CD4-positive, alpha-beta T cell treated with Interleukin-6 at 100 ng/mL for 8 hours (primary cell): ENCODE measurements at places on chromosomes 13 and 19.

- DNase-seq = no peak
These were observed 703.3 kb upstream of the ARGLU1 start for GRCh38 chr13:107271227-107271626.

- no peak for DNase-seq
These were observed 436.3 kb downstream of the DACH1 start for GRCh38 chr13:71430681-71431080.

- no peak for DNase-seq
These were observed 1438.6 kb downstream of the UQCRFS1 start for GRCh38 chr19:27774337-27774736.

- no peak for DNase-seq
These were observed 94.2 kb downstream of the CDADC1 start for GRCh38 chr13:49341941-49342340.

DNA sequence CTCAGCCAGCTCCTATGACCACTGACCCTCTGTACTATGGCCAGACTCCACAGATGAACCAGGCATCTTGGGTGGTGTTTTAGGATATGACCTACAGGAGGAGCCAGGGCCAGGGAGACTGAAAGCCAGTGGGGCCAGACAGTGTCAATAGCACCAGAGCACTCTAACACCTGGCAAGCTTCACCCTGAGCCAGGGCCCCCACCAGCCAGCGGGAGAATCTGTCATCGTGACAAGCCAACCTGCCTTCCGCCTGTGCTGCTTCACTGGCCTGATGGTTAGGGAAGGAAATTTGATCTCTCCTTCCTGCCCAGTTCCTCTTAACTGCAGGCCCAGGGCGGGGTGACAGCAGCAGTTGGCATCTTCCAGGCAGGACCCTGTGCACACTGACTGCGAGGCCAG lies 222.4 kb downstream of the UQCRFS1 start:
- DNase-seq = no peak

DNA sequence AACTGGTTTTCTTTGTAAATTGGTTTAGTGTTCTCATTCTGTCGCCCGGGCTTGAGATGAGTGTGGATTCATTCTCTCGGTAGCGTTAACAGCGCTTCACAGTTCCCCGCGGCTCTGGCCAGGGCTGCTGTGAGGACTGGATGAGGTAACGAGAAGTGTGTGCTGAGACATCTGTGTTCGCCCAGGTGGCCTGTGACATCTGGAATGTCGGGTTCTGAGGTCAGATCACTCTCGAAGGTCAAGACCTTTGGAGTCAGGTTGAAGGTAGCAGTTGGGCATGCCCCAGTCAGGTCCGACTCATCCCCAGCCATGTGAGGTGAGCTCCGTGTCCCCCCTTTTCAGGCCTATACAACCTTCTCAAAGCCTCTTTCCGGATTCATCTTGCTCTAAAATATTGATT lies 13.4 kb upstream of the TUBGCP3 start:
- no peak for DNase-seq

- no peak for DNase-seq
These were observed 3.7 kb upstream of the SMIM17 start for GRCh38 chr19:56639217-56639616.

GRCh38 chr13:72823081-72823480 lies 41.1 kb downstream of the PIBF1 start:
- no peak for DNase-seq

DNA sequence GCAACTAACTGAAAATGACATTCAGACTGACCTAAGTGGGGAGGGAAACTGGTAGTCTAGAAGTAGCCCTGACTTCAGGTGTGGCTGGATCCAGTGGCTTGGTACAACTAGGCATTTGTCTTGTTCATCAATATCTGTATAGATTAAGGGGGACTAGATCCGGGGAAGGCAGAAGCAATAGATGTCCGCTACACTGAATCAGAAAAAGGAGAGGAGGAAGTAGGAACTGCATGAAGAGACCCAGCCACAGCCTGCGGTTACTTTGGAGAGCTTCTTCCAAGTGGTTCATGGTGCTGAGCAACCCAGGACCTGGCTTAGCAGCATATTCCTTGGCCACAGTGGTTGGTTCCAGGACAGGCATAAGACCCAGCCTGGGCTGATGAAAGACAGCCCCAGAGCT lies 9.9 kb upstream of the PRODH2 start:
- no peak for DNase-seq

GRCh38 chr19:33486936-33487811 lies 34.4 kb downstream of the PEPD start:
- DNase-seq = no peak

GRCh38 chr13:72745260-72745659 lies 17.5 kb downstream of the BORA start:
- no peak for DNase-seq

GRCh38 chr13:33191425-33192210 lies 93.9 kb downstream of the STARD13 start:
- no peak for DNase-seq

DNA sequence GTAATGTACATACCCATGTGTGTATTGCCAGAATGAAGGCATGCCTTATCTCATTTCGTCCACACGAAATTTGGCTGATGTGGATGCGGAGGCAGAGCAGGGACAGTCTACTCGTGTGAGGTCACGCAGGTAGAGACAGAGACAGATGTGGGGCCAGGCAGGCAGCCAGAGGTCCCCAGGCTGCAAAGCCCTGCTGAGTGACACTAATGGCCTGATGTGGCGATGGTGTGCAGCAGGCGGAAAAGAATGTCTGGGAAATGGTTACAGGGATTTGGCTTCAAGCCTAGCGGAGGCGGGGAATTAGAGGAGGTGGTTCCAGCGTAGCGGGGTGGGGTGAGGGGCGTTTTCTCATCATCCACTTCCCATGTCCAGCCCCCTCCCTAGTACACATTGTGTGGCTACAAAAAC lies 4.2 kb upstream of the IZUMO2 start:
- DNase-seq = no peak

GRCh38 chr13:94902722-94903407 lies 190.5 kb upstream of the SOX21 start:
- no peak for DNase-seq

DNA sequence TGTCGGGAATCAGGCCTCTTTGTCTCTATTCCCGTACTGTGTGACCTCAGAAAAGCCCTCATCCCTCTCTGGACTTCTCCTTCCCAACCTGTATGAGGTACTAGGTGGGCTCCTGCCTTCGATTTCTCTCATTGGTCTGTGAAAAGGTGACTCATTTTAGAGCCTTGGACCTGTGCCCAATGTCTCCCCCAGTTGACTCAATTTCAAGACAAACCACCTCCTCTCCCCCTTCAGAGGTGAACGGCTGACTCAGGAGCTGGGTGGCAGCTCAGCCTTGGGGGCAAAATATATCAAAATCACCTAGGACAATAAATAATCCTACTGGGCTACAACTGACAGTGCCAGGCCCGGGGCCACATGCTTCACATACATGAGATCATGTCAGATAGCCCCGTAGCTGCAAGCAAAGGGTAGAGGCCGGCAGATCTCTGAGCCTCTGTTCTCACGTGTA lies 630 bp downstream of the COQ8B start:
- peak; percentile 67 for DNase-seq

DNA sequence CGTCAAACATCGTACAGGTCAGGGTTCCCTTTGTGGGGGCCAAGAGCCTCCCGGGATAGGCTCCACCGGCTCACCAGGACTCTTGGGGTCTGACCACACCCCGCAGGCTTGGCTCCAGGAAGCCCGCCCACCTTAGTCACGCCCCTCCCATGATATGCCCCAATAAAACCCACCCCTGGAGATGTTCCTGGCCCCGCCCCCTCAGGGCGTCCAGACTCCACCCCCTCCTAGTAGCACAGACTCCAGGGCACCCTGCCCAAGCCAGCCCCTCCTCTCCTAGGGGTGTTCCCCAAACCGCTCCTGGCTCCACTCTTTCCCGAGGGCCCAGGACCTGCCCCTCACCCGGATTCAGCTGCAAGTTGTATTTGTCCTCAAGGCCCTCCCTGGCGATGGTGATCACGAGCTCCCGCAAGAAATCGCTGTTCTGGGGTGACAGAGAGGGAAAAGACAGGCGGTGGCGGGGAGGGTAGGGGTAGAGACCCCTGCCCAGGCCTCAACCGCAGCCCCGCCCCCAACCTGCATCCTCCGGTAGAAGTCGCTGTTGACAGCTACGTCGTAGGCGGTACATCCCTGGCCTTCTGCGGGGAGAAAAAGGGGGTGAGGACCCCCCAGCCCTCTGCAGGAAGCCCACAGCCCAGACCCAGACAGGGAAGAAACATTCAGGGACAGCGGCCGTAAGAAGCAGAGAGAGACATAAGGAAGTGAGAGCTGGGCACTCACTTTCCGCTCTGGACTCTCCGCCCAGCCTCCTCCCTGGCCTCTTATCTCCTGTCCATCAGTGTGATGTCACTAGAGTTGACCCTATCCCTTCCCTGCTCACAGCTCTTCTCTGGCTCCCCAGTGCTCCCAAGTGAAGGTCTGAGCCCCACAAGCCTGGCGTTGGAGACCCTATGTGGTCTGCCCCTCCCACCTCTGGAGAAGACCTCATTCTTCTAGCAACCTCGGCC lies 3.9 kb downstream of the PIH1D1 start:
- DNase-seq = no peak

DNA sequence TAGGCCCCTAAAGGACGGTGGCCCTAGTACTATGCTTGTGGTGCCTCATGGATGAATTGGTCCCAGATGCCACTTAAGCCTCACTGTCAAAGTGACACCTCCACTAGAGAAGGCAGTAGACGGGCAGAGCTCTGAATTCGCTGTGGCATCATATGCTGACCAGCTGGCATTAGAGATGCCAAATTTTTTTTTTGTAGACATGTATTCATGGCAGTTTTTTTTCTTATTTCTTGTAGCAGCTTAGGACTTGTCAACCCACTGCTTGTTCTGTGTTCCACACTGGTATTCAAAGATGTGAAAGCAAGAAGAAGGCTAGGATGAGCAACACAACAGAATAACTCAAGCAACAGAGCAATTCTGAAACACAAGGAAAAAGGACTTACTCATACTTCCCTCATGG lies 212.5 kb downstream of the DLEU7 start:
- no peak for DNase-seq

DNA sequence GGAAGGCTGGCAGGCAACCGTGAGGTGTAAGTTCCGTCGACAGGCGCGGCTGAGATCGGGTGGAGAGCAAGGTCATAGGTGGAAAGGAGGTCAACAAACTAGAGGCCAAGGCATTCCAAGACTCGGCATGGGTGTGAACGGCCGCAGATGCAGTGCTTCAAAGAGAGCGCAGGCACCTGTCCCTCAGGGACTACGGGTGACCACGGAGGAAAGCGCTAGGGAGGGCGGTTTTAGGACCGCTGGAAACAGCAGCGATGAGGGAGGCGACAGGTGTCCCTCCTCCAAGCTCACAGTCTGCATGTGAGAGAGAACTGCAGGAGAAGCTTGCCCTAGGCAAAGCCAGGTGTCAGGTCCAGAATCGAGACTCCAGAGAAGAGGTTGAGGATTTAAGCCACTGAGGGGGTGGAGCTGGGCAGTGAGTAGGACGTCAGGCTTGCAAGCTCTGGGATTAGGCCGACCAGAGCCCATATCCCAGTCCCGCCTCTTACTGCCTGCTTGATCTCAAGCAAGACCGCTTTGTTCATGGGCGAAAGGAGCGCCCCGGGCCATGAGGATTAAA lies 1.6 kb upstream of the MLNR start:
- DNase-seq = no peak

DNA sequence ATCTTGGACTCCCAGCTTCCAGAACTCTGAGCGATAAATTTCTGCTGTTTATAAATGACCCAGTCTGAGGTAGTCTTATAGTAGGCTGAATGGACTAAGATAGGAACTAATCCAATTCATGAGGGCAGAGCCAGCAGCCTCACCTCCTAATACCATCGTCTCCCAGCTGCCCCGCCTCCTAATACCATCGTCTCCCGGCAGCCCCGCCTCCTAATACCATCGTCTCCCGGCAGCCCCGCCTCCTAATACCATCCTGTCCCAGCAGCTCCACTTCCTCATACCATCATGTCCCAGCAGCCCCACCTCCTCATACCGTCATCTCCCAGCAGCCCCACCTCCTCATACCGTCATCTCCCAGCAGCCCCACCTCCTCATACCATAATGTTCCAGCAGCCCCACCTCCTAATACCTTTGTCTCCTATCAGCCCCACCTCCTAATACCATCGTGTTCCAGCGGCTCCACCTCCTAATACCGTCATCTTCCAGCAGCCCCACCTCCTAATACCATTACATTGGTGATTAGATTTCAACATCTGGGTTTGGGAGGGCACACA lies 2.4 kb upstream of the ARGLU1 start:
- peak; percentile 47 for DNase-seq

- DNase-seq = peak; percentile 22
These were observed 17.9 kb upstream of the TINCR start for GRCh38 chr19:5585461-5586299.

DNA sequence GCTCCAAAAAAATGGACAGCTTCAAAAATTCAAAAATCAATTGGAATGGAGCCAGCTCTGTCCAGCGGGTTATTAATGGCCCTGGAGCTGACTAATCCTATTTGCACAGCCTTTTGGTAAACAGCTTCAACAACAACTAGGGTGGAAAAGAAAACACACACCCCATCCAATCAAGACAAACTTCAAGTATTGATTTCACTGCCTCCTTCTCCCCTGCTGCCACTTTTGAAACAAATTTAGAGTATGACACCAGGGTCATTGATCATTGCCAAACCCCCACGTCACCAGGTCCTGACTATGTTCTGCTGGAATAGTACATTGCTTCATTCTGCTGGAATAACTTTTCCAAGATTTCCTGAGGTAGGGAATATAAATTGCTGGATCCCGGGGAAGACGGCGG lies 56.8 kb upstream of the GTF3A start:
- no peak for DNase-seq

- no peak for DNase-seq
These were observed 401.1 kb upstream of the SPRY2 start for GRCh38 chr13:80742033-80742432.

DNA sequence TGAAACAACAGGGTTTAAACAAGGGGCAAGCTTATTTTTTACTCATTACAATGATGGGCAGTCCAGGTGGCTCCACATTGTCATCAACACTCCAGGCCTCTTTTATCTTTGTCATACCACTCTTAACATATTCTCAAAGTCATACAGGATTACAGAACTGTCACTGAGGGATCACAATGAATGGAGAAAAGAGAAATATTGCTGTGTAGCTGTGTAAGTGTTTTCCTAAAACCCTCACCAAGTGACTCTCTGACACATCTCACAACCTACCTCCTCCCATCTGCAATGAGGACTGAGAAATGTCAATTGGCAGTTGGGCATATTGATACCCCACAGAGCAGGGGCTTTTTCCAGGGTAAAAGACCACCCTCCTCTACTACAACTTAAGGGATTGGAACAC lies 562.1 kb downstream of the TBC1D4 start:
- DNase-seq = no peak
